ENCODE measurements at places on chromosomes 3 and 15.

- H3K27ac ChIP-seq: no peak overlapping the region
- peaks cover 4% of the 10 kb centered on the region for H3K36me3 ChIP-seq
- no peak for DNase-seq
- H3K27me3 ChIP-seq: no peaks in the 10 kb centered on the region
- H3K4me3 ChIP-seq: no peak overlapping the region
Measured at GRCh38 chr3:167666563-167666962, 12.8 kb upstream of the WDR49 start.

DNA sequence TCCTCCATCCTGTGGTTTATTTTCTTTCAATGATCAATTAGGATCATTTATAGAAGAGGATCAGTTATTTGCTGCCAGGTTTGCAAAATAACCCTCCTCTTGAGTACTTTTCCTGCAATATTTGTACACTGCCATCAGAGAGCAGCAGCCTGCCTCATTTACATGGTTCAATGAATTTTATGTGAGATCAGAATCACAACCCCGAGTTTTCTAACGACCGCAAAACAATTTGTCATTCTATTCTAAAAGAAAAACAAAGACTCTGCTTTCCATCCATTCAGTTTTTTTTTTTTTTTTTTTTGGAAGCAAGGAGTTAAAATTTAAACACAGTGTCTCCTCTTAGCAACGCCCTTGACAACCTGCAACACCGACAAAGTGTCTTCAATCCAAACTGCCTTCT, 146.9 kb downstream of the RAB11A start:
- no peak for DNase-seq
- no peak overlapping the region for H3K27ac ChIP-seq
- no peaks in the 10 kb centered on the region for H3K4me1 ChIP-seq
- H3K36me3 ChIP-seq: no peaks in the 10 kb centered on the region

GRCh38 chr3:138019281-138020069, 9.5 kb downstream of the CLDN18 start:
- H3K4me1 ChIP-seq: peaks cover 2% of the 10 kb centered on the region
- no peak overlapping the region for H3K27ac ChIP-seq
- DNase-seq: no peak
- H3K27me3 ChIP-seq: peaks cover 3% of the 10 kb centered on the region
- no peaks in the 10 kb centered on the region for H3K36me3 ChIP-seq
- no peak overlapping the region for H3K4me3 ChIP-seq

DNA sequence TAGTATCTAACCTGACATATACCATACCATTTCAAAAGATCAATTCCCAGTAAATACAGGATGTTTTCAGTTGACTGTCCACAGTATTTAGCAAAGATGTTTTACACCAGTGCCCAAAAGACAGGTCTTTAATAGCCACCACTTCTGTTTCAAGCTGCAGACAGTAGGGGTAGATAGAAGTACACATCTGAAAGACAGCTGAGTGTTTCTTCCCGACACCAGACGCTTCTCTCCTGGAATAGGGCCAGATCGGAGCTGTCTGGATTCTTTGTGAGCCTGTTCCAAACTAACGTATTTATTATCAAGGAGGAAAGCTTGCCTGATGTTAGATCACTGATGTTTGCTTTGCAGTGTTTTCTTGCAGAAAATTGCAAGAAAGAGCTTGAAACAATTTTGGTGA, 136.1 kb upstream of the RBMS3 start:
- no peak overlapping the region for H3K27ac ChIP-seq
- no peak for DNase-seq
- no peak overlapping the region for H3K4me3 ChIP-seq
- H3K4me1 ChIP-seq: no peaks in the 10 kb centered on the region

Data from activated CD8-positive, alpha-beta memory T cell treated with anti-CD3 and anti-CD28 coated beads, Interleukin-2, amount 10 ng/mL, durations not matched to agents 7 days and 5 days (primary cell).